ENCODE measurements at places on chromosomes 11 and 22.

DNA sequence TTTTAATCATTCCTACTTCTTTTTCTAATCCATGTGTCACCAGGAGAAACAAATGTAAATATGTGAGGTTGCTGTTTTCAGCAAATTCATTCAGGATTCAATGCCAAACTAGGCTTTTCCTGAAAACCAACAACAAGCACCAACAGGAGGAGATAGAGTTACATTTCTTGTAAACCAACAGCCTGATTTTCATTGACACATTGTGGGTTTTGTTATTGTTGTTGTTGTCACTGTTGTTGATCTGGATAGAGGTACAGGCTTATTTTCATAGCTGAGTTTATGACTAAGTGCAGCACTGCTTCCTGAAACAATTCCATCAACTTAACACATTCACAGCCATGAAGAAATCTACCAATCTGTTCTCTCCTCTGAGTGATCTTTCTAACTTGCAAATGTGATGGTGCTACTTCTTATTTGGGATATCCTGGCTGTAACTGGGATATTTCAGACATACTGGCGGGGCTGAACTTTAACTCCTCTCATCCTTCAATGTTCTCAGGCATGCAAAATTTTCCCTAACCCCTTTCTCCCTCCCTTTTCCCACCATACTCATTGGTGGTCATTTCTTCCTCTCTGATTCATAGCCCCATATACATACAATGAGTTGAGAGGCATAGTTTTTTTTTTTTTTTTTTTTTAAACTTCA, 65.5 kb downstream of the ME3 start:
- no peak for ATAC-seq

DNA sequence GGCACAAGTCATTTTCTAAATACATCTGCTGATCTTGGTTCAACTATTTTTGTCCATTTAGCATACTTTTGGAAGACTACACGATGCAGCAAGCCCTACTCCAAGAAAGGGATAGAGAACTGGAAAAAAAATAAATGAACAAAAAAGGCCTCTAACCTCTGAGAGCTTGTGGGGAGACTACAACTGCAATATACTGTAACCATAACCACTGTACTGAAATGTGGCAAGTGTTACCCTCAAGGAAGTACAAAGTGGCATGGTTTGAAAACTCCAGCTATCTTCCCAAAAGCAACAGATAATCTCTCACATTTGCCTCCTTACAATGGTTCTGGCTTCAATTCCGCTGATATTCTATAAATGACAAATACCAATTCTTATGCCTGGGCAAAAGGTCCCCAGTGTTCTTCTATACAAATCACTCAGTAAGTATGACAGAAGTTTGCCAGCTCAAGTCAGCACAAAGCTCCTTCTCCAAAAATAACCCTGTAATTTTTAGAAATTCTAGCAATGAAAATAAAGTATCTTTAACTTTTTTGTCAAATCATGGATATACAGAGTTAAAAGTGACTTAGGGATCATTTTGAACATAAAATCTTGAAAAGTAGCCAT, 22.9 kb downstream of the AMBRA1 start:
- ATAC-seq = no peak

GRCh38 chr22:48754611-48755058, 1073.0 kb downstream of the BRD1 start:
- no peak for ATAC-seq

DNA sequence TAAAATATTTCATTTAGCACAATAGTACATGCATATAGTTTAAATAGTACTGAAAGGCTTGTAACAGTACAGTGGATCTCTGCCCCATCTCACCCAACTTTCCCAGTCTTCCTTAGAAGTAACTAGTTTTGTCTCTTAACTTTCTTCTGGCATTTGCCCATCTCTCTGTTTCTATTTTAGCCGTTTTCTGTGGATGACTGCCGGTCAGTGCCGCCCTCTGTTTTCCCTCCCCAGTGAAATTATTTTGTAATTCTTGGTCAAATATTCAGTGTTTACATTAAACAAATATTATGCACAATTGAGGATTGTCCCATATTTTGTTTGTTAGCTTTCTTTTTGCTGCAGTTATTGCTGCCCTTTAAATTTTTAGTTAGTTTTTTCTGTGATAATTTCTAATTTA, 8.3 kb downstream of the PDHX start:
- no peak for ATAC-seq

DNA sequence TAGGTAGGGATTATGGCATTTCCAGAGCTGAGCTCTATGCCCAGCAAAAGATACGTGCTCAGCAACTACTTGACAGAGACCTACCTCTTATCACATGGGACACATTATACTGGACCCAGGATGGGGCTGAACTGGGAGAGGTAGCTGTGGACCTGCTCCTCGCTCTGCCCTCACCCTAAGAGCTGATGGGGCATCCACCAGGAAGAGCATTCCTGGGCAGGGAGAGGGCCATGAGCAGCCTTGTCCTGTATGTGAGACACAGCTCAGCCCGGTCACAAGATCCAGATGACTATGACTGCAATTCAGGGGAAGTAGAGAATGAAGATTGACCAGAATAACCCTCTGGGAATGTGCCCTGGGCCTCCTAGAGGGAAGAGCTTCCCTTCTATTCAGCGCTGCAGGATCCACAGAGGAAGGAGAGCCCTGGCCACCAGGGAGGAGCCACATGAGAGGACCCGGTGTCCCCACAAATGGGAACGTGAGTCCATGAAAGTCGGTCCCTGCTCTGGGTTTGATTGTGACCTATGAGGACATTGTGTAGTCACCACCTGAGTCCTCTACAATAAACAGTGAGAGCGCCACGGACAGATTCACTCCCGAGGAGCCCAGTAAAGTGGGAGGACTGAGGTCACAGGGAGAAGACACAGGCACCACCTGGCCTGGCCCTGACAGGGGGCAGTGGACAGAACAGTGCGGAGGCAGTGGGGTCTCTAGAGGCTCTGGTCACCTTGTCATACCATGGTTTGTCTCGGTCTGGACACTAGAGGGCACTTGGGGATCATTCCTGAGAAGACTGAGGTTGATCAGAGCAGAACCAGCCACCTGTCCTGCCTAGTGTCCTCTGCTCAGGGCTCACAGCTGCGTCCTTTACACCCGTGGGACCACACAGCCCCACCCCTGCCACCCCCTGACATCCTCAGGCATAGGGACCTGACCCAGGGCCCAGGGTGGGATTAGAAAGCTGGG, 99.5 kb downstream of the ZNF280B start:
- ATAC-seq = peak; percentile 28

DNA sequence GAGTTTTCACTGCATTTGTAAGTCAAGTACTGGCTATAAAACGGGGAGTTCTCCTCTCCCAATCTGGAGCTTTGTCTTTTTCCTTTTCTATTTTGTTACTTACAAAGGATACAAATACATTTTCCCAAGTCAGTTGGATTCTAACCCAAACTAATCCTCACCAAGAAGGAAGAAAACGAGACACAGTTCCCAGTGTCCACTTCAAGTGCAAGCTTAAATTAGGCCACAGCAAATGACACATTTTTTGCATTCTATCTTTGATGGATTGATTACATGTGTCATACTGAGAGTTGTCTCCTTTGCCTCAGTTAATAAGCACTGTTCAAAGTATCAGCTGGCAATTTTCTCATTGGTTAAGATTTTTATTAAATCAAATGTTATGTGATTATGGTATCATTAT, 296.7 kb upstream of the ANO5 start:
- no peak for ATAC-seq

DNA sequence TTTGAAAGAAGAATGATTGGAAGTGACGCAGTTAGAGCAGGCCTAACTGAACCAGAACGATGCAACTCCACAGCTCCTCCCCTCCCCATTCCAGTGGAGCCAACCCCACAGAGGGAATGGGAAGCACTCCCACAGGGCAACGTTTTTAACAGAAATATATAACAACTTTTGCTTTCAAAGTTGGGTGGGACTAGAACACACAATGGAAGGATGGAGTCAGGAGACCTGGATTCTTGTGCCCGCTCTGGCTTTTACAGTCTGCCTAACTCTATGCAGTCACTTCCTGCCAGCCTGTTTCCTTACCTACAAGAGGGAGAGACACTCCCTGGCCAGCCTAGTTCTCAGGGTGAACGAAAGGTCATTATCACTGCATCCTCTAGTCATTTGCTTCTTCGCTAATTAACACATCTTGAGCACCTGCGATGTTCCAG, 75.5 kb downstream of the PACSIN2 start:
- ATAC-seq = peak; percentile 9

GRCh38 chr22:30253205-30253852, 6.8 kb upstream of the LIF start:
- ATAC-seq = peak; percentile 76

DNA sequence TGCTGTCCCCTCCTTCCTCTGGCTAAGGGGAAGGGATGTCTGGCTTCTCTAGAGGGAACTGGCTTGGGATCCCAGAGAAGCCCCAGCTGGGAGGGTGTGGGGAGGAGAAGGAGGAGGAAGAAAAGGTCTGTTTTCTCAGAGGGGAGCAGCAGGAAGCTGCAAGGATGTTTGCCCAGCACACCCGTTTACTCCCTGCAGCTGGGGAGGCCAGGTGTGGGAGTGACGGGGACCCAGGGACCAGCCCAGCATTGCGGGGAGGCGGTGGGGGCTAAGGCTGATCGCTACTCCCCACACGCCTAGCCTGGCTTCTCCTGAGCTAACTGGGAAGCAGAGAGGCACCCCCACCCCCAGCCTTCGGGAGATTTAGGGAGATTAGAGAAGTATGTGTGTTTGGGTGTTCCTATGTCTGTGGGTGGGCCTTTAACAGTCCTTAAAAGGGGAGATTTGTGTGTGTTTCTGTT, 3.9 kb downstream of the CREB3L1 start:
- no peak for ATAC-seq

GRCh38 chr11:95297680-95298452, 66.9 kb upstream of the SESN3 start:
- no peak for ATAC-seq

- peak; percentile 88 for ATAC-seq
Observed at GRCh38 chr11:3823303-3823702, 14.9 kb downstream of the PGAP2 start.

DNA sequence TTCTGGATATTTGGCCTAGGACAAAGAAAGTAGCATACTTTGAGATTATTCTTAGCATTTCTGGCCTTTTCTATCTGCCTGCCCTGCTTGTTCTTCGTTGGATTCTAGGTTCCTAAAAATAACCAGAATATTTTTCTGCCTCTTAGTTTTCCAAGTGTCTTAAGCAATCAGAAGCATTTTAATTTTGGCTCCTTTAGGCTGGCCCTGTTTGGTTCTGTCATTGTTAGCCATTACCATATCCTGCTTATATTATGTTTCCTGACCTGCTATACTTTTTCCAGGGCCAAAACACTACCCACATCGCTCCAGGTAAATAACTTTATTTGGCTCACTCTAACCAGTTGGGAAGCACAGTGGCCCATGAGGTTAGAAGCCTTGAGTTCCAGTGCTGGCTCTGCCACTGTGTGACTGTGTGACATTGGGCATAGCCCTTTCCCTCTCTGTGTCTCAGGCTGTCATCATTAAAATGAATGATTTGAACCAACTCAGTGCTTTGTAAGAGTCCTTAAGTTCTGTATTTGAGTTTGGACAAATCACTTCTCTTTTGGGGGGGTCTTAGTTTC, 91.1 kb downstream of the STIM1 start:
- no peak for ATAC-seq

GRCh38 chr11:57466680-57467079, 6.4 kb downstream of the RTN4RL2 start:
- ATAC-seq = no peak

GRCh38 chr11:114079511-114080065, 20.1 kb downstream of the ZBTB16 start:
- no peak for ATAC-seq

- no peak for ATAC-seq
Observed at GRCh38 chr22:41758231-41758630, 42.2 kb upstream of the CCDC134 start.
